ENCODE measurements at places on chromosomes 13 and 19. TPM values are rescaled to one million over a fixed set of nuclear protein-coding genes. Genes with fewer than 3 reads are reported as not detected.

Gene TDRD12
- not detected for total RNA-seq

Gene MED4
- total RNA-seq, result 41.4 TPM

Gene MYO1F
- 7.2 TPM for total RNA-seq

DNA sequence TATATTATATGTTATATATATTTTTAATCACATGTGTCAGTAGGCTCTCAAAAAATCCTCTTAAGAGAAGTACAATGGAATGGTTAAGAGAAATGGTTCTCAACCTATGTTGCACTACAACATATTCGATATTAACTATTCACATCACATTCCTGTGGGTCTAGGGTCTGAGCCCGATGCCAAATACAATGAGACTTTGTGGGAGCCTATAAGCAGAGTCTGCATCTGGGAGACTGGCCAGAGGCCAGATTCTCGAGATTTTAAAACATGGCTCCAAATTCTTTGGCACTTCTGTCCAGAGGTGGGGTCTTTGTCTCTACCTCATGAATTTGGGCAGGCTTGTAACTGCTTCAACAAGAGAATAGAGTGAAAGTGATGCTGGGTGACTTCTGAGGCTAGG is 79.4 kb upstream of the NBEA start:
- DNase-seq, result no peak

GRCh38 chr13:88526186-88526852 is 855.1 kb downstream of the SLITRK5 start:
- DNase-seq, result no peak

GRCh38 chr13:76708138-76708688 is 178.0 kb downstream of the KCTD12 start:
- DNase-seq, result no peak
